ENCODE measurements at places on chromosomes 5 and 9. TPM values are rescaled to one million over a fixed set of nuclear protein-coding genes. Genes with fewer than 3 reads are reported as not detected.

The PSMD5 gene
- total RNA-seq: 47.9 TPM

The ZFR gene
- 78.6 TPM for total RNA-seq

The MZB1 gene
- total RNA-seq: 0.24 TPM

The FGFR4 gene
- total RNA-seq: 244 TPM

The DHFR gene
- 45.4 TPM for total RNA-seq

The TXNDC8 gene
- not detected for total RNA-seq

The PHYHD1 gene
- total RNA-seq: 19.9 TPM

DNA sequence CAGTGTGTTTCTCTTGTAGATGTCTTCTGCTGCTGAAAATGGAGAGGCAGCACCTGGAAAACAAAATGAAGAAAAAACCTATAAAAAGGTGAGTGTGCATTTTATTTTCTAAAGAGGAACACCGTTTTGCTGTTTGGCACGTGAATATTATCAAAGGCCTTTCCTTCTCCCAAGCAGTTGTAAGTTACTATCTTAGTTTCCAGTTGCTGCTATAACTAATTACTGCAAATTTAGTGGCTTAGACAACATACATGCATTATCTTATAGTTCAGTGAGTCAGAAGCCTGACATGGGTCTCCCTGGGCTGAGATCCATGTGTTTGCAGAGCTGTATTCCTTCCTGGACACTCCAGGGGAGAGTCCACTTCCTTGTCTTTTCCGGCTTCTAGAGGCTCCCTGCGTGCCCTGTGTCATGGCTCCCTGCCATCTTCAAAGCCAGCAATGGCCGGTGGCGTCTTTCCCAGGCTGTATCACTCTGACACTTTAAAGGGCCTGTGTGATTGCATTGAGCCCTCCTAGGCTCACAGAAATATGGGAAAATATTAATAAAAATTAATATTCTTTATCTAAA is 117.6 kb downstream of the PIP5K1B start:
- peaks cover 9% of the 10 kb centered on the region for H3K4me1 ChIP-seq
- no peak overlapping the region for H3K27ac ChIP-seq
- DNase-seq: no peak
- no peak overlapping the region for H3K4me3 ChIP-seq
- H3K27me3 ChIP-seq: no peaks in the 10 kb centered on the region

GRCh38 chr5:133051061-133051541 is 712 bp upstream of the HSPA4 start:
- H3K36me3 ChIP-seq: peaks cover 2% of the 10 kb centered on the region
- H3K27me3 ChIP-seq: no peaks in the 10 kb centered on the region
- H3K27ac ChIP-seq: peak overlapping the region; percentile 100
- H3K4me1 ChIP-seq: peaks cover 34% of the 10 kb centered on the region
- no peak for DNase-seq

GRCh38 chr5:38680094-38680825 is 123.8 kb upstream of the LIFR start:
- no peak for DNase-seq
- H3K27ac ChIP-seq: no peak overlapping the region
- no peak overlapping the region for H3K4me3 ChIP-seq

- peaks cover 17% of the 10 kb centered on the region for H3K36me3 ChIP-seq
- H3K4me3 ChIP-seq: no peak overlapping the region
- no peaks in the 10 kb centered on the region for H3K27me3 ChIP-seq
- peak overlapping the region; percentile 43 for H3K27ac ChIP-seq
- peaks cover 8% of the 10 kb centered on the region for H3K4me1 ChIP-seq
Observed at GRCh38 chr9:15300218-15300617, 6.8 kb downstream of the TTC39B start.

DNA sequence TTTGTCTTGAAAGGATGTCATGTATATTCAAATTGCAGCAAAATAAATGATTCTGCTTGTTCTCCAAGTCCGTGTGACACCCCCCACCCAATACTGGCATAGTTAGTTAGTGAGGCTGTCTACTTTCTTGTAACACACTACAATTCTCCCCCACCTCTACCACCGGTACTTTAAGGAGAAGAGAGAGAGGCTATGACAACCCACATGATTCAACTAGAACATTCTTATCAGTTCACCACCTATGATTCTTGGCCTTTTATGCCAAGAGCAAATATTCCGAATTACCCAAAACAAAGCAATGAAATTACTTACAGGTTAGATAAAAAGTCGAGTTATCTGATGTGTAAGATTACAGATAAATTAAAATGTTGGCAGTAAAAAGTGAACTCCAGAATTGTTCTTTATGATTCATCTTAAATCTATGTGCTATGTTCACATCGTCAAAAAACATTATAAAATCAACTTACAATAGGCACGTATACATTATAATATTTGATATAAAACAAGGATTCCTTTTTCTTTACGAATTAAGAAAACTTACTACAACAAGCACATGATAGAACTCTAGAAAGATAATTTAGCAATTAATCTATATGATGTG is 14.4 kb downstream of the MEF2C start:
- no peak for DNase-seq
- H3K27me3 ChIP-seq: no peaks in the 10 kb centered on the region
- no peak overlapping the region for H3K4me3 ChIP-seq
- no peaks in the 10 kb centered on the region for H3K4me1 ChIP-seq
- H3K27ac ChIP-seq: no peak overlapping the region
- H3K36me3 ChIP-seq: no peaks in the 10 kb centered on the region
